ENCODE measurements at places on chromosomes 1 and 21.

- DNase-seq, result peak; percentile 38
Measured at GRCh38 chr21:38126666-38127303, 130.0 kb upstream of the KCNJ15 start.

DNA sequence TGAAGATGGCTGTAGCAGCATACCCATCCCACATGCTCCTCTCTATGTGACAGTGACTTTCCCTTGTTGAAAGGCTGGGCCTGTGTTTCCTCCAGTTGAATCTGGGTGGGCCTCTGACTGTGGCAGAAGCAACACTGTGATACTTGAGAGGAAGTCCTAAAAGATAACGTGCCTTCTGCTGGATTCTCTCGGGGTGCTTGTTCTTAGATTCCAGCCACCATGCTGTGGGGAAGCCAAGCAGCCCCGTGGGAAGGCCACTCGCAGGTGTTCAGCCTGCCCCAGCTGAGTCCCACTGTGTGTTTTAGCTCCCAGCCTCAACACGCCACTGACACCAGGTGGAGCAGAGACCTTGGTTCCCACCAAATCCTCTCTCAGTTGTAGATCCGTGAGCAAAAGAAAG, 31.5 kb downstream of the TRAPPC10 start:
- DNase-seq, result no peak

DNA sequence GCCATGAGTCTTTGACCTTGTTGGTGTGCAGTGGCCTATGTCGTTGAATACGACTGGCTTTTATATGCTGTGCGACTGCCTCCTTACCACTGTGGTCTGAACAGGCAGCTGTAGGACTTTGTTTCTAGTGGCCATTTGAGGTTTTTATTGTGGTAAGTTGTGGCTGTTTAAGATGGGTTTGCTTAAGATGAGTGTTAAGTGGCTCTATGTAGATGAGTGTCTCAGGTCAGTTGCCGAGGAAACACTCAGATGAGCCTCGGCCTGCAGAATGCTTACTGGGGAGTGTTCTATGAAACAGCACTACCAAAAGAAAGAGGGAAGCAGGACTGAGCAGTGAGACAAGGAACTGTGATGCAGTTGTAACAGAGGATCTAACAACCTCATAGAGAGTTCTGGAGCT, 14.9 kb upstream of the CD1C start:
- DNase-seq, result no peak

- no peak for DNase-seq
Measured at GRCh38 chr1:63969441-63969901, 195.7 kb downstream of the ROR1 start.

DNA sequence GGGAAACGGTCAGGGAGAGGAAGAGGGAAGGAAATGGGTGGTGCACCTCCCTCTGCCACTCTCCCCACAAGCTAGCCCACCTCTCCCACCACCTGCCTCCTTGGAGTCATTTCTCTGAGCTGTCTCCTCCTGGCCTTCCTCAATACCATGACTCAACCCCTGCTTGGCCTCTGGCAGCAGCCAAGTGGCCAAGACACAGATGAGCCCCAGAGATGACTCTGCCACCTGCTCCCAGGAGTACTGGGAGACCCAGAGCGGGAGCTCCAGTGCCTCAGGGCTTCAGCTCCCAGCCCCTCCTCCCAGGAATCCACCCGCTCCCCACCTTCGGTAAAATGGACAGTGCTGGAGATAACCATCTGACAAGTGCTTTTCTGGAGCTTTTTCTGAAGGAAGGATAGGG, 2.6 kb downstream of the S100A16 start:
- no peak for DNase-seq

DNA sequence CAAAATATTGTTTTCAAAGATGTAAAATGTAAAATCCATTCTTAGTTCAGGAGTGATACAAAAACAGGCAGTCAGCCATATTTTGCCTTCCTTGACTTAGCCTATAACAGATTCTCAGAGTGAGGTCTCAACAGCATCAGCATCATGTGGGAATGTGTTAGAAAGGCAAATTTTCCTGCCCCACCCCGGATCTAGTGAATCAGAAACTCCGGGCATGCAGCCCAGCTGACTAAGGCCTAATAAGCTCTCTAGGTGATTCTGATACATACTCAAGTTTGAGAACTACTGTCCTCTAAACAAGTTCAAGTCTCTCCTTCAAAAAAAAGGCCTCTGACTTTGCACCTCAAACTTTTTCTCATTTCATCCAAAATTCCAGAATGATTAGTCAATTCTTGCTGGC, 46.9 kb upstream of the PRRC2C start:
- DNase-seq, result no peak

GRCh38 chr21:25953659-25954058, 216.9 kb downstream of the APP start:
- DNase-seq, result no peak

- no peak for DNase-seq
Measured at GRCh38 chr21:33268393-33268736, 2.2 kb downstream of the IL10RB start.

DNA sequence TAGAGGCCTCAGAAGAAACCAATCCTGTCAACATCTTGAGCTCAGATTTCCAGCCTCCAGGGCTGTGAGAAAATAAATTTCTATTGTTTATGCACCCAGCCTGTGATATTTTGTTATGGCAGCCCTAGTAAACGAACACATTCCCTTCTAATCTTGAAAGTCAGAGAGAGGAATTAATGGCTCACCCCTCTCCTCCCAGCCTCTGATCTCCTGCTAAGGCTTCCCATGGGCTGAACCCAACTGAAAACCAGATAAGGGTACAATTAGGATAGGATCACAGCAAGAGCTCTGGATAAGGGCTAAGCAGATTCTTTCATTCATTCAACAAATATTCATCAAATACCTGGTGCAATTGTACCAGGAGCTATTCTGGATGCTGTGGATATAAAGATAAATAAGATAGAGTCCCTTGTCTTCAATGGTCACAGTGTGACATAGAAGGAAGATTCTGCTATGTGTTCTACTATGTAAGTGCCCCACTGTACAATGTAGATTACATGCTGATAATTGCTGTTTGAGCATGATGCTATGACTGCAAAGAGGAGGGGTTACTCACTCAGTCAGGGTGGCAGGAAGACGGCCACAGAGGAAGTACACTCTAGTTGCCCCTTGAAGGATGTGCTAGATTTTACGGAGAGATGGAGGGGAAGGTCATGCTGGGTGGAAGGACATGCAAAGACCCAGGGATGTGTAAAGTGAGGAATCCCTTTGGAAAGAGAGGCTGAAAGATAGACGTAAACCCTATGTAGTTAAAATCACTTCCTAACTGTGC, 203.3 kb upstream of the JUN start:
- DNase-seq, result no peak

DNA sequence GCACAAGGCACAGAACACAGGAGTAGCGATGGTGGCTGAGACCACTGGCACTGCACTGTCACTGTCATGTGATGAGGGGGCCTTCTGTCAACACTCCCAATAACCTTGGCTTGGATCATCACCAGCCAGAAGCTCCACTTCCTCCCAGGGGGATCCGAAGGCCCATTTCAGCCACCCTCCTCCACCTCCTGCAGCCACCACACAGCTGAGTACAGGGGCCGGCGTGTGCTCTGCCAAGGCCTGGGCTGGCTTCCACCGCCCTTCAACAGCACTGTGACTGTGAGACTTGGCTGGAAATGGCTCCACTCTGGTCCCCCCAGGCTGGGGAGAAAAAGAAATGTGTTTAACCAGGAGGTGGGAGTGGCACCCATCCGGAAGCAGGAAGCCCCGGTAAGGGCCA, 9.9 kb upstream of the NADK start:
- no peak for DNase-seq

DNA sequence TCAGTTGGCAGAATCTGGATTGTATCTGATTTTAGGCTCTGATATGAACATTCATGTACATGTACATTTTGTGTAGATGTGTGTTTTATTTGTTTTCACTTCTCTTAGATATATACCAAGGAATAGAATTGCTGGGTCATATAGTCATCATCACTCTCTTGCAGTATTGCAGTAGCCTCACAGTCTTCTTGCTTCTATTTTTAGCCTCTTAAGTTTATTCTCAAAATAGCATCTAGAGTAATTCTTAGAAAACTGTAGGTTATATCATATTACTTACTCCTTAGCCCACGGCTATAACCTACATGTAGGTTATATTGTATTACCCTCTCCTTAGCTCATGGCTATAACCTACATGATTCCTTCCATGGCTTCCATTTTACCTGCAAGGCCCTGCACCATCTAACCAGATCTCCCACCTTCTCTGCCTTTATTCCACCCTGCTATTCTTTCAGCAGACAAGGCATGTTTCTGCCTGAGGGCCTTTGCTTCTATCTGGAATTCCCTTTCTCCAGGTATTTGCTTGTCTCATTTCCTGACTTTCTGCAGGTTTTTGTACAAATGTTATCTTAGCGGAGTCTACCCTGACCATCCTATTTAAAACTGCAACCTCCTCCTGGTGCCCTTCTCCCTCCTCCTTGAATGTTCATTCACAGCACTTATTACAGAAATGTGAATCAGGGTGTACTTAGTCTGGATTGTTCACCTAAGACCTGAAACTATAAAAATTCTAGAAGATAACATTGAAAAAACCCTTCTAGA, 109.0 kb upstream of the ETV3 start:
- no peak for DNase-seq

GRCh38 chr1:65425006-65425405, 4.5 kb downstream of the LEPR start:
- no peak for DNase-seq

DNA sequence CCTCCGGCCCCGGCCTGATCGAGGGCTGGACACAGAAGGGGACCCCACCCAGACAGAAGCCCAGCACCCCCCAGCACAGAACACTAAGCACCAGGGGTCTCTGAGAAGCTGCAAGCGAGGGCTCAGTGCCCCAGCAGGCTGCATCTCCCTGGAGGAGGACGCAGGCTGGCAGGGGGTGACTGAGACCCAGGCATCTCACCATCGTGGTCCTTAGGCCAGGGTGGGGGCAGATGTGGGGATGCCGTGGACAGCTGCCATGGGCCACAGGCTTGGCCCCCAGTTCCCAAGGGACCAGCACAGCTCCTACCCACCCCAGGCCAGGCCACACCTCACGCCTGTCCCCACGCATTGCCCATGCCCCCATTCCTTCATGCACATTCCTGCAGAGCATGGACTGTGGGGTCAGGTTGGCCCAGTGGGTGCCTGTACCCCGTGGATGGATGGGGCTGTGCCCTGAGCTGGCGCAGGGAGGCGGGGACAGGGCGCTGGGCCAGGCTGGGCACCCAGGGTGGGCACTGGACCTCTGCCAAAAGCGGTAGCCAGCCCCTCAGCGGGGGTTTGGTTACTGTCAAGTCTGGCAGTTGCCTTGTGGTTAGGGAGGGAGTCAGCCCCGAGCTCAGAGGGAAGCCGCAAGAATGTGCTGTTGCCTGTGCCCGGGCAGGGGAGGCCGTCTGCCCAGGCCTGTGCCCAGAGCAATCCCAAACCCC, 61.5 kb downstream of the ARHGEF16 start:
- no peak for DNase-seq

DNA sequence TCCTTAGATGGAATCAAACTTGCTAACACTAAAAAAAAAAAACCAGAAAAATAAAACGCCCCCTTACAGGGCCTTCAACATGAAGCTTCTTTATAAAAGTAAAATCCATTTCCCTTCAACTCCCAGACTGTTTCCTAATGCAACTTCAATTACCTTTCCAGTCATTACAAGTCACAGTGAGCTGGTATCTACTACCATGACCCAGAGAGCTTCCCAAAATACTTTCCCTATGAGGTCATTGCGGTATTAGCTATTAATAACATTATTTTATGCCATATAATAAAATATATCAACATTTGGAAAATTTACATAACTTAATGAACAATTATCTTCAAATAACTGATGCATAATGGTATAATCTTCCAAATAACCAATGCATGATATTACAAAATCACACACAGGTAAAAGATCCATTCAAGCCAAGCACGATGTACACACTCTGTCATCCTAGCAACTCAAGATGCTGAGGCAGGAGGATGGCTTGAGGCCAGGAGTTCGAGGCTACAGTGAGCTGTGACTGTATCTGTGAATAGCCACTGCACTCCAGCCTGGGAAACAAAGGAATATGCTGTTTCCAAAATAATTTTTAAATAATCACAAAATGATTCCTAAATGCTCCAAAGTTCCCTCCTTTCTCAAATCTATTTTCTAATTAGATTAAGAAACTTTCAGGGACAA, 24.1 kb downstream of the EIF4G3 start:
- DNase-seq, result no peak

DNA sequence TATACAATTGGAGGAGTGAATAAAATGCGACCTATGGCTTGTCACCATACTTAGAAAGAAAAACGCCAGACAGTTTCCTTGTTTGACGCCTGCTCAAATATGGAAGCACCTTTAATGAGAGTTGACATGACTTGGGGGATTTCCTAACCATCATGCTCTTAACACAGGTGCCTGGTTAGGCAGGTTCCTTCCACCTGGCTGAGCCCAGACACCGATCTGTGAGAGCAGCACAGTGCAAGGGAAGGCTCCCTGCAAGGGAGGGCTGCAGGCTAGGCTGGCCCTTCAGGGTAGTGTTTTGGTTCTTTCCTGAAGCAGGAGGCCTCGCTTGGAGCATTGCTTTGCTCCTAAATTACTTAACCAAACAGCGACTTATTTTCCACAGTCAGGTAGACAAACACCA, 24.6 kb upstream of the KLHDC8A start:
- DNase-seq, result no peak

GRCh38 chr1:228860911-228861831, 125.9 kb downstream of the RHOU start:
- DNase-seq, result no peak

GRCh38 chr1:27007909-27008582, 4.6 kb downstream of the TENT5B start:
- no peak for DNase-seq

- DNase-seq, result no peak
Measured at GRCh38 chr1:34361781-34362357, 185.2 kb downstream of the C1orf94 start.

- DNase-seq, result no peak
Measured at GRCh38 chr1:38076038-38076437, 29.4 kb upstream of the POU3F1 start.

DNA sequence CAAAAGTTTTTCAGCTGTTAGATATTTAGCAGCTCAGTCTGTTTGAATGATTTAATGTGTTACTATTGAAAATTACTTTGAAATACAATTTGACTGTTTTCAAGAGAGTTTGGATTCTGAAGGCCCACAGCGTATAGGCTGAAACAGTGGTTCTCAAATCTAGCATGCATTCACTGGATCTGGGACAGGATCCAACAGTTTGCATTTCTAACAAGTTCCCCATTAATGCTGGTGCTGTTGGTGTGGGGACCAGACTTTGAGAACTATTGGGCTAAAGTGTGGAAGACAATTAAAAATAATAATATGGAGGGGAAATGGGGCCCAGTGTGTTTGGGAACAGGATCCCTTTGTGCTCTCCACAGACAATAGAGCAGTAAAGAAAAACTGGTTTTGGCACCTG, 31.9 kb downstream of the ITSN1 start:
- no peak for DNase-seq
